ENCODE measurements at places on chromosomes 11 and 22. TPM values are rescaled to one million over a fixed set of nuclear protein-coding genes. Genes with fewer than 3 reads are reported as not detected.

- no peak for DNase-seq
Observed at GRCh38 chr11:17280494-17281127, 4.1 kb downstream of the NUCB2 start.

DNA sequence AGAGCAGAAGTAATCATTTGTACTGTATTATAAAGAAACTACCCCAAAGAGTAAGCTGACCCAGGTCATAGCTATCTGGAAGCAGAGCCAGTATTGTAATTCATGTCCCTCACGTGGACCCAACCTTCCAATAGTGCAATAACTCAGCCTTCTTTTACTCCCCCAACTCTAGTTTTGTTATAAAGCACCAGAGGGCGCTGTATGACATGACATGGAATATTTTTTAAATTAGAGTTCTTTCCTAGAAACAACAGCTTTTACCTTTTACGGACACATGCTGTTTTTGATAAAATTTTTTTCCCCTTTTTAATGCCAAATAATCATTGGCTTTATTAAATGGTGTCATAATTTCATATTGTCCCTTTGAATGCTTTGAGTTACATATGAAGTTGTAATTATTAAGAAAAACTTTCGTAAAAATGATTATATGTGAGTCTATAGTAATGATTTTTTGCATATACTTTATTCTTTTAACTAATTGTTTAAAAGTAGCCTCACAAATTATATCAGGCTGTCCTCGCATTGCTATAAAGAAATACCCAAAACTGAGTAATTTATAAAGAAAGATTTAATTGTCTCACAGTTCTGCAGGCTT, 76.9 kb downstream of the DKK3 start:
- peak; percentile 38 for DNase-seq

DNA sequence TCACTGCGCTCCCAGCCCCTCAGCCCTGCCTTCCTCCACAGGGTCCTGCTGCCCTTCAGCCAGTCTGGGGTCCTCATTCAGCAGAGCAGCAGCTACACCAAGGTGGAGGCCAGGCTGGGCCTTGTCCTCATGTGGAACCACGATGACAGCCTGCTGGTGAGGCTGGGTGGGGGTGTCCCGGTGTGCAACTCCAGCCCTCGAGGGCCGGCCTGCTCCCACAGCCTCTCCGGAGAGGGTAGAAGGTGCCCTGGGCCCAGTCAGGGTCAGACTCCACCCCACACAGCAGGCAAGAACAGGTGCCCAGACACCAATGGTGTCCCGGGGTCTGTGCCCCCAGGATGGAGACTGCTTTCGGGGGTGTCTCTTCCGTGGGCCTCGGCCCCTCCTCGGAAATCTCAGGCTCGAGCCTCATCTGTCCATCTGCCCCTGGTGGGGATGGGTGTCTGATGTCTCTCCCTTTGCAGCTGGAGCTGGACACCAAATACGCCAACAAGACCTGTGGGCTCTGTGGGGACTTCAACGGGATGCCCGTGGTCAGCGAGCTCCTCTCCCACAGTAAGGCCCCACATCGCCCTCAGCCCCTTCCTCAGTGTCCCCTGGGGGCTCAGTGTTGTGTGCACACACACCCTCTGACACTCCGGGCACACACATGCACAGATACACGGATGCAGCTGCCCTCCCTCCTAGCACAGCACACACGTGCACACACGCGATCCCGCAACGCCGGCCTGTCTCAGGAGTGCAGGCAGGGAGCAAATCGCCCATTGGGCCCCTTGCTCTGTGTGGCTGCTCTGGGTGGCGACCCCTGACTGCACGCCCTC, 4.9 kb downstream of the MUC5AC start:
- DNase-seq = no peak

- DNase-seq = no peak
Observed at GRCh38 chr11:77508019-77508418, 34.1 kb upstream of the PAK1 start.

DNA sequence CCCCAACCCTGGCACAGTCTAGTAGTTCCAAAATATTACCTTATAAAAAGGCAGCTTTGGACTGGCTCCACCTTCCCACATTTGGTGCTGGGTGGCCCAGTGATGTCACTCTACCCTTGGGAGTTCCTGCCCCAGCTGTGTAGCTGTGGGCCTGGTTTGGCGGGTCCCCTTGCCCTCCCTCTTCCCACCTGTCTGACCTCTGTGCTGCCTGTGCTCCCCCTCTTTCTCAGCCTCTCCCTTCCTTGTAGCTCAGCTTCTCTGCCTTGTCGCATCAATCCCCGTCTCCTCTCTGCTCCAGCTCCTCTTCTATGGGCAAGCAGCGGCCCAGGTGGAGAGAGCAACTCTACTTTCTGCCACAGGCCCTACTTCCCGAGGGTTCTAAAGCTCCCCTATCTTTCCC, 54.6 kb downstream of the CHRDL2 start:
- no peak for DNase-seq

GRCh38 chr11:33375236-33375635, 118.1 kb downstream of the HIPK3 start:
- DNase-seq = no peak

DNA sequence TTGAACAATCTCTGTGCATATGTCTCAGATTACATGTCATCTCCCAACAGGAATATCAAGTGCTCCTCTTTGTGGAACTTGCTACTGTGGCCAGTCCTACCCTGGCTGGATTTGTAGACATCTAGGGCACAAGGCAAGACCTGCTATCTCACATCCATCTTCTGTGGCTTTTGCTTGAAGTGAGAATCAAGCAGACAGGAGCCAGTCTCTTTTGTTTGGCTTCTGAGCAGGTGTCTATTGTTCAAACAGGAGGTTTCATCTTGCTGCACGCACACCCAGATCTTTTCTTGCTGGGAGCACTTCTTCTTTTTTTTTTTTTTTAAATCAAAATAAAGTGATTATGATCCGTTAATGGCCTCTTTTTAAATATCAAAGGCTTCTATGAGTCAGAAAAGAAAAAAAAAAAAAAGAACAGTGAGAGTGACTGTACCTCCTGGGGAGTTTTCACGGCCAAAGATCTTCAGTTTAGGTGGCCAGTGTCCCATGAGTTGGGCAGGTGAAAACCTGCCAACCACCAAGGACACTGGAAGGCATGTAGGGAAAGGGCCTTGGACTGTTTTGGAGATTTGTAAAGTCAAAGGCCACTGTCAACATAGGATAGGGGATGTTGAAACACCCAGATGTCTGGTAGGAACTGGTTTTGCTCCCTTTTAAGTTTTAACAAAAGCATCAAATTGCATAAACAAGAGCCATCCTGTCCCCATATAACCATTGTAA, 78.1 kb downstream of the CD44 start:
- peak; percentile 37 for DNase-seq

DNA sequence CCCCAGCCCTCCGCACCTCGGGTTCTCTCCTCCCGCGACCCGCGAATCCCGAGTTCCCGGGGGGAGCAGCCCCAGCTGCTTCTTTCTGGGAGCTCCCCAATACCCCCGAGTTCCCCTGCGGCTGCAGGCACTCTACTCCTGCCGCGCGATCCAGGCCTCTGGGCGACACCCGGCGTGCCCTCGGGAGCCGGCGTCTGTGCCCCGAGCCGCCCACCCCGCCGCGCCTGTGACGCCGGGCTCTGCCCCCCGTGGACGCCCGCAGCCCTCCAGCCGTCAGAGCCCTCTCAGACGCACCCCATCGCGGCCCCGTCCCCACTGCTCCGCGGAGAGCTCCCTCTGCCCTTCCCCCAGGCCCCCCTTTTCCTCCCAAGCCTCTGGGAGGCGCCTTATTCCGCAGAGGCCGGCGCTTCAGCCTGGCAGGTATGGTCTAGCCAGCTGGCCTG, 422 bp downstream of the GLB1L2 start:
- no peak for DNase-seq

DNA sequence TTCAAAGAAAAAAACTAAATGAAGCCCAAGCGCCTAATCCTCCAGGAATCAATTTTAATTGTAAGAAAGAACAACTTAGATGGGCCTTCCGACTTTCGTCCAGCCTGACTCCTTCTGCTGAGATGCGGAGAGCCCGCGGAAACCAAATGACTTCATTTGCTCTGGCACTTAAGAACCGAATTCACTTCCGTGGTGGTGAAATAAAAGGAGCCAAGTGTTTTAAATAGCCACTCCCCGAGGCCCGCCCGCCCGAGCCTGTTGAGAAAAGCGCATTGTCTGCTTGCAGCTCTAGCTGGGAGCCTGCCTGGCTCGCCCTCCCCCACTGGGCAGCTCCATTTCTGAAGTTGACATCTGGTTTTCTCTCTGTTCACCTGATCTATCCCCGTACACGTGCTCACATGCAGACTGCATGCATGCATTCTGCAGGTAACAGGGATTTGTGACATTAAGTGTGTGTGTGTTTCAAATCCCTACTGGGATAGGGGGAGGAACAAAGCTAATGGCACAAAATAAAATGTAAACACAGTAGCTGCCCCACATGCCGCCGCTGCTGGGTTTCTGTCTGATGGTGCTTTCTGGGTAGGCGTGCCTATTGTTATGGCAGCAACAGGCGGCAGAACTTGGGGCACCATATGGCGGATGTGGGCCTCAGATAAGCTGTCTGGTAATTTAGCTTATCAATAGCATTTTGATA, 6.2 kb downstream of the TEAD1 start:
- DNase-seq = no peak

DNA sequence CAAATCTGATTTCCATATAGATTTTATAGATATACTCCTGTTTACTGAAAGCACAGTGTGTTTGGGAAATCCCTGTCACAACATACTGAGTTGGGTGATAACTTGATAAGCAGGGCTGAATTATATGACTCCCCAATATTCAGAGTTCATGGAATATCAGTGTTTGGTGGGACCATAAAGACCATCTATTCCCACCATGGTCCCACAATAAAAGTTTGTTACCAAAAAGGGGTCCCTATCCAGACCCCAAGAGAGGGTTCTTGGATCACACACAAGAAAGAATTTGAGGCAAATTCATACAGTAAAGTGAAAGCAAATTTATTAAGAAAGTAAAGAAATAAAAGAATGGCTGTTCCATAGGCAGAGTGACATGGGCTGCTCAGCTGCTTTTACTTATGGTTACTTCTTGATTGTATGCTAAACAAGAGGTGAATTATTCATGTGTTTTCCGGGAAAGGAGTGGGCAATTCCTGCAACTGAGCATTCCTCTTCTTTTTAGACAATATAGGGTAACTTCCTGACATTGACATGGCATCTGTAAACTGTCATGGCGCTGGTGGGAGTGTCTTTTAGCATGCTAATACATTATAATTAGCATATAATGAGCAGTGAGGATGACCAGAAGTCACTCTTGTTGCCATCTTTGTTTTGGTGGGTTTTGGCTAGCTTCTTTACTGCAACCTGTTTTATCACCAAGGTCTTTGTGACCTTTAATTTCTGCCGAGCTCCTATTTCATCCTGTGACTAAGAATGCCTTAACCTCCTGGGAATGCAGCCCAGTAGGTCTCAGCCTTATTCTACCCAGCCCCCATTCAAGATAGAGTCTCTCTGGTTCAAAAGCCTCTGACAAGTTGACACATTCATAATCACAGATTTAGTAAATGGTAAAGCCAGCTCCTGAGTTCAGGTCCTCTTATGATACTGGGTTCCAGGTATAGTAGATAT, 240.6 kb upstream of the PDGFD start:
- DNase-seq = no peak

- no peak for DNase-seq
Observed at GRCh38 chr11:3206156-3206921, 12.3 kb downstream of the MRGPRG start.

DNA sequence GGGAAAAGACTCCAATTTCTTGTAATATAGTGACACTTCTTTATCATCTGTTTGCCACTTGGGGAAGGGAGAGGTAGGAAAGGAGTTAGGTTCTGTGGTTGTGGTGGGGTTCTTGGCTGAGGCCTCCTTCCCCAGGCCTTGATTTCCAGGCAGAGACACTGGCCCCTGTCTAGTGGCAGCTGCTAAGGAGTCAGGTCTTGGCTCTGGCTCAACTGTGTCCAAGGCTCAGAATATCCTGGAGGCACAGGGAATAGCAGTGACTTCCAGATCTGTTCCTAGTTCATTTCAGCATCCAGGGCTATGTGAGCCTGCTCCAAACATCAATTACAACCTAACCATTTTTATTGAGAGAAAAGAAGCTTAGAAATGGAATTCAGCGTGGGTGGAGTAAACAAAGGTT, 29.5 kb downstream of the PPFIBP2 start:
- DNase-seq = no peak

- DNase-seq = no peak
Observed at GRCh38 chr11:76609736-76610370, 60.7 kb downstream of the LRRC32 start.

- no peak for DNase-seq
Observed at GRCh38 chr11:82883853-82884252, 16.4 kb downstream of the PRCP start.

GRCh38 chr11:107275632-107276031, 182.0 kb downstream of the CWF19L2 start:
- no peak for DNase-seq

- peak; percentile 13 for DNase-seq
Observed at GRCh38 chr22:37675930-37676735, 697 bp downstream of the LGALS1 start.

DNA sequence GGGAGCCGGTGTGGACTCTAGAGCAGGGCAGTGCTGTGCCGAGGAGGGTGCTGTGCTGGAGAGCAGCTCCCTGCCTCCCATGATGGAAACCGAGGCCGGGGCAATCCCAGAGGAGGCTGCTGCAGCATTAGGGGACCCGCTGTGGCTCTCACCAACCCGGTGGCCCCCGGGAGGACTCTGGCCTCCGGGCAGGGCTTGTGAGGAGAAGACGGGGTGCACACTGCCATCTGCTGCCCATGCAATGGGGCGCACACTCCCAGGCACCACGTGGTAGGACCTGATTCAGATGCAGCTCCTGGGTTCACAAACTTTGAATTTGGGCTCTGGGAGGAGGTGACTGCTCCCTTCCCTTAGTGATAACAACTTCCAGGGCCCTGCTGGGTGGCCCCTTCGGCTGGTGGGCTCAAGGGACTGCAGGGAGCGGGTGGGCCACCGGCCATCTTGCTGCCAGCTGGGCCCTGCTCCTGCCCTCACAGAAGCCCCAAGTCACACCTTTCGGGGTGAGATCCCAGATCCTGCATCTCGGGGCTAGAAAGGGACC, 93.8 kb upstream of the FGF3 start:
- peak; percentile 10 for DNase-seq

- no peak for DNase-seq
Observed at GRCh38 chr22:41358927-41359326, 22.8 kb upstream of the TEF start.

The RHOD gene
- total RNA-seq = not detected

The GLYATL1 gene
- total RNA-seq = not detected

The APOL1 gene
- 0.42 TPM for total RNA-seq

The MN1 gene
- total RNA-seq = not detected

The CBX7 gene
- total RNA-seq = 31.5 TPM

The OLFML1 gene
- not detected for total RNA-seq

The RAB36 gene
- 2.5 TPM for total RNA-seq

The TEF gene
- 7.0 TPM for total RNA-seq

Measured in OCI-LY7 (cell line).